ENCODE measurements at places on chromosomes 1 and 21.

DNA sequence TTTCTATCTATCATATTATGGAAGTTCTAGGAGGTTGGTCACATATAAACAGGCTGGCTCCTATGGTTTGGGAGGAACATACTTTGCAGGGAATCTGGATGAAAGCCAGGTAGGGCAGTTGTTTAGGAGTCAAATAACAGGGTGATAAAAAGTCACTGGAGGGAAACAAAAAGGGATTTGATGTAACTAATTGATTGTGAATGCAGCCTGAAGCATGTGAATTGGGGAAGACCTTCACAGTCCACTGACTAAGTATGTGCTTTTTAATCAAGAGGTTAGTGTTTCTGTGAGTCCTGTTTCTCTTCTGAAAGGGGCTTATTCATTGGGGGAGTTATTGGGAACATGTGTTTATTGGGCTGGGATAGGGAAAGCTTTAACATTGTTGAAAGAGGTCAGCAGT lies 41.3 kb downstream of the HMCN1 start:
- no peak for DNase-seq

- DNase-seq: no peak
Observed at GRCh38 chr1:95849439-95849838, 615.4 kb downstream of the RWDD3 start.

DNA sequence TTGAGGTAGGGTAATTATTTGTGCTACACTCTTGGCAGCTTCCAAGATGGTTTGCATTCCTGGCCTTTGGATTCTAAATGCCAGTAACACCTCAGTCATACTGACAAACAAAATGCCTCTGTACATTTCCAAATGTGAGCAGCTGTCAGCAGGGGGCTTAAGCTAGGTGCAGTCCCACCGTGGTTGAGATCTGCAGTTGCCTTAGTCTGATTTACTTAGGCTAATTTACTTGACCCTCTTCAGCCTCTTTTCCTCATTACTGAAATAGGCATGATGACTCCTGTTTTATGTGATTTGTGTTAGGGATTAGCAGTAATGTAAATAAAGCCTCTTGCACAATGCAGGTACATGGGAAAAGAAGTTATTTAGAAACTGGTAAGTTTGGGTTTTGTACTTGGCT lies 13.5 kb upstream of the SPATA1 start:
- DNase-seq: no peak

DNA sequence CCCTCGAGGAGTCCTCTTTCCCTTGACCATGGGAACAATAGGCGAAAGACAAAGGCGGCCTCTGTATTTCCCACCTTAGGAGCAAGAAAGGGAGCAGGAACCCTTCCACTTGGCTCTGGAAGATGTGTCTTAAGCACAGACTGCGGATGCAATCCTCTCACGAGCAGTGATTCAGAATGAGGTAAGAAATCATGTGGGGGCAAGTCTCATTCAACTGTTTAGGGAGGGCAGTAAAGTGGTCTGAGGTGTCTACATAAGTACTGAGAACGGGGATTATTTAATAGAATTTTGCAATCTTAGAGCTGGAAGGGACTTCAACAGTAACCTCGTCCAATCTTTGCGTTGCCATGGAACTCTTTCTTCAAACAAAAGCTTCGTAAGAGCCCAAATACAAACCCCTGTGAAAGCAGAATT lies 1.6 kb upstream of the DYRK3 start:
- DNase-seq: no peak
